Activated naive CD4-positive, alpha-beta T cell treated with anti-CD3 and anti-CD28 coated beads for 36 hours (primary cell): ENCODE measurements at places on chromosomes 11 and 22. TPM values are rescaled to one million over a fixed set of nuclear protein-coding genes. Genes with fewer than 3 reads are reported as not detected.

The CCDC179 gene
- total RNA-seq, result not detected

The LRRC51 gene
- 6.8 TPM for total RNA-seq

The MIOX gene
- not detected for total RNA-seq

GRCh38 chr11:135075740-135076139 is 663.7 kb upstream of the B3GAT1 start:
- H3K27ac ChIP-seq, result no peak overlapping the region
- peak; percentile 80 for DNase-seq
- H3K27me3 ChIP-seq, result no peaks in the 10 kb centered on the region
- H3K4me3 ChIP-seq, result no peak overlapping the region
- no peaks in the 10 kb centered on the region for H3K4me1 ChIP-seq

DNA sequence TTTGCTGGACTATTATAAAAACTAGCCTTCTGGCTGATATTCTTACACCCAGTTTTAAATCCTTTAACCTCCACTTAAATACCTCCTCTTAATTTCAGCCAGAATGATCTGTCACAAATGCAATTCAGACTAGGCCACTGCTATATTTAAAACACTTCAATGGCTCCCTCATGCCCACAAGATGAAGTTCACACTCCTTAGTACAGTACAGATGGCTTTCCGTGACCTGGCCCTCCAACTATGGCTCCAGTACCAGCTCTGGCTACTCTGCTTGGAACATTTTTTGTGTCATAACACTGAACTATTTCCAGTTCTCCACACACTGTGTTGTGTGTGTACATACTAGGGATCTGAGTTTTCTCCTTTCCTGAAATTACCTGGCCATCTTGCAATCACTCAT is 353.4 kb downstream of the SOX6 start:
- H3K36me3 ChIP-seq, result no peaks in the 10 kb centered on the region
- H3K4me1 ChIP-seq, result no peaks in the 10 kb centered on the region
- H3K27ac ChIP-seq, result no peak overlapping the region
- H3K4me3 ChIP-seq, result no peak overlapping the region

DNA sequence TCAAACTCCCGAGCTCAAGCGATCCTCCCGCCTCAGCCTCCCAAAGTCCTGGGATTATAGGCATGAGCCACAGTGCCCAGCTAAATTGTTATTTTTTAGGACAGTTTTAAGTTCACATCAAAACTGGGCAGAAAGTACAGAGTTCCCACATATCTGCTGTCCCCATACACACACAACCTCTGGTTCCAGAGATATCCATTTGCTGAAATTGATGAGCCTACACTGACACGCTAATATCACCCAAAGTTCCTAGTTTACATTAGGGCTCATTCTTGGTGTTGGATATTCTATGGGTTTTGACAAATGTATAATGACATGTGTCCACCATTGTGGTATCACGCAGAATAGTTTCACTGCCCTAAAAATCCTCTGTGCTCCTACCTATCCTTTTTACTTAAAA is 2.7 kb upstream of the SEC14L4 start:
- no peak overlapping the region for H3K27ac ChIP-seq
- peaks cover 16% of the 10 kb centered on the region for H3K27me3 ChIP-seq
- no peak overlapping the region for H3K4me3 ChIP-seq
- no peak for DNase-seq
- no peaks in the 10 kb centered on the region for H3K4me1 ChIP-seq

DNA sequence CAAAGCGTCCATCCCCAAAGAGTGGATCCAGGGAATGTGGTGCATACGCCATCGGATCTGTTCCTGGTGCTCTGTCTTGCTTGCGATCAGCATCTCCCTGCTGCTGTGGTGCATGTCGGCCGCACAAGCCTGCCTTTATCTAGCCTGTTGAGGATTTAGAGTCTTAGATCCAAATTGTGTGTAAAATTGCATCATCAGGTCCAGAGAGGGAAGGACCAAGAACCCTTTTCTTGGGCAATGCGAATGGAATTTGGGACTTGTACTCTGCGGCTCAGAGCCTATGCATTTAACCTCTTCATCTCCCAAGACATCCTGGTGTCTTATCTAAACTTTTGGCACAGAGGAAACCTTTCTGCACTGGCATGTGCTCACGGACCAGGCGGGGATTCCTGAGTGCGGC is 1238.7 kb downstream of the TBC1D22A start:
- peaks cover 4% of the 10 kb centered on the region for H3K27me3 ChIP-seq
- no peaks in the 10 kb centered on the region for H3K4me1 ChIP-seq
- no peak for DNase-seq

DNA sequence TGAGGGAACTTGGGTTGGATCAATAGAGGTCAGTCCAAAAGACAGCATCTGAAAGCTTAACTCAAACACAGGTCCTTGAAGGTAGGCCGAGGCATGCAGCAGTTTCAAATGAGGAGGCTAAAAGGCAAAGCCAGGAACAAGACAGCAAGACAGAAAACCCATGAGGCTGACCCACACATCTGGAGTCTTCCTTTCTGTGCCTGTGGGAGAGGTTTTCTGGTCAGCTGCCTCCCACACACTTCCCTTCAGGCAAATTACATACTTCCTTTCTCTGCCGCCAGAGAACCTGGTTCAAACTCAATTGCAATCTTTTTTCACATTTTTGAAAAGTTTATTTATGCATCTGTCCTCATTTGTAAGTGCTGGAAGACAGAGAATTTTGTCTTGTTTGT is 29.8 kb upstream of the CRTAM start:
- H3K4me1 ChIP-seq, result peaks cover 34% of the 10 kb centered on the region
- no peak overlapping the region for H3K4me3 ChIP-seq
- peak overlapping the region; percentile 47 for H3K27ac ChIP-seq
